Left cardiac atrium (tissue), 4 donors: ENCODE measurements at places on chromosomes 6 and 20. TPM values are rescaled to one million over a fixed set of nuclear protein-coding genes. Genes with fewer than 3 reads are reported as not detected.

DNA sequence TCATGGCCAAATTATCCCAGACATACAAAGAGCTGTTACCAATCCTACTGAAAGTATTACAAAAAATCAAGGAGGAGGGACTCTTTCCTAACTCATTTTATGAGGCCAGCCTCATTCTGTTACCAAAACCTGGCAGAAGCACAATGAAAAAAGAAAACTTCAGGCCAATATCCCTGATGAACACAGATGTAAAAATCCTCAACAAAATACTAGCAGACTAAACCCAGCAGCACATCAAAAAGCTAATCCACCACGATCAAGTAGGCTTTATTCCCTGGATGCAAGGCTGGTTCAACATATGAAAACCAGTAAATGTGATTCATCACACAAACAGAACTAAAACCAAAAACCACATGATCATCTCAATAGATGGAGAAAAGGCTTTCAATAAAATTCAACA is 109.2 kb downstream of the C6orf118 start:
- no peak for DNase-seq

- no peak for DNase-seq
Observed at GRCh38 chr20:21623074-21623780, 82.2 kb upstream of the PAX1 start.

DNA sequence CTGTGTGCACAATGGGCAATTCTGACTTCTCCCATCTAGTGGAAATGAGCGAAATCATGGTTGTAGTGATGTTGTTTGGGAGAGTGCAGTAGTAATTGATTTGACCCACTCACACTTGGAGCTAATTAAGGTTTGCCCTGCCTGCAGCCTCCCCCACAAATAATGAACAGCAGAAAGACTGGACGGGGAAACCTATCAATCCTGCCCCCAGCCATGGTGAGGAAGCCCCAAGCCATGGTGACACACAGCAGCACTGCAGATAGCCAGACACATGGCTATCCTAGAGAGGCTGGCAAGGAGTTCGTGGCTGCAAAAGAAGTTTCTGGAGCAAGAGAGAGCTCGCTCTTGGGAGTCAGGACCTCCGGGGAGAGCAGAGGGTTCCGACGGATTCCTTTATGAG is 27.8 kb downstream of the SAYSD1 start:
- DNase-seq: no peak

The SPEF1 gene
- not detected for total RNA-seq

The SMIM13 gene
- 11.3 TPM for total RNA-seq

The BPIFA1 gene
- not detected for total RNA-seq

The PRDM1 gene
- total RNA-seq: 2.3 TPM
